ENCODE measurements at places on chromosomes 12 and 14.
A peak's percentile ranks its signal among the peaks of the same experiment; 100 is the strongest.

DNA sequence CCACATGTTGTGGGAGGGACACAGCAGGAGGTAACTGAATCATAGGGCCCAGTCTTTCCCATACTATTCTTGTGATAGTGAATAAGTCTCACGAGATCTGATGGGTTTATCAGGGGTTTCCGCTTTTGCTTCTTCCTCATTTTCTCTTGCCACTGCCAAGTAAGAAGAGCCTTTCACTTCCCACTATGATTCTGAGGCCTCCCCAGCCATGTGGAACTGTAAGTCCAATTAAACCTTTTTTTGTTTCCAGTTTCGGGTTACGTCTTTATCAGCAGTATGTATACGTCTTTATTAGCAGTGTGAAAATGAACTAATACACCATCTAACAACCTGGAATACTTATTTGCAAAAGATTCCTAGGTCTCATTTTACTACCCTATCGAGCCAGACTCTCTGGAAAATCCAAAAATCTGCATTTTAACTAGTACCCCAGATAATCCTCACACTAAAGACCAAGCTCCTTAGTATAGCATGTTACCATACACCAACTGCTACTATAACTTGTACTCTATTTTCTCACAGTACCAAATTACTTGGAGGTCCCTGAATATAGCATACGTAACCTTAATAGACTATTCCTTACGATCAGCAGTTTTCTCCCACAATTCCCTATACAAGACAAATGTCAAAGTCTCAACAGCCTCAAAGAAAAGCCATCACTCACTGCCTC lies 11.5 kb downstream of the GTF2A1 start:
- peaks cover 61% of the 10 kb centered on the region for H3K36me3 ChIP-seq
- no peak overlapping the region for H3K27ac ChIP-seq
- DNase-seq = no peak
- no peaks in the 10 kb centered on the region for H3K4me1 ChIP-seq

- peaks cover 18% of the 10 kb centered on the region for H3K4me1 ChIP-seq
- no peaks in the 10 kb centered on the region for H3K27me3 ChIP-seq
- DNase-seq = peak; percentile 73
These were observed 17.3 kb upstream of the TMPRSS12 start for GRCh38 chr12:50825372-50825838.

DNA sequence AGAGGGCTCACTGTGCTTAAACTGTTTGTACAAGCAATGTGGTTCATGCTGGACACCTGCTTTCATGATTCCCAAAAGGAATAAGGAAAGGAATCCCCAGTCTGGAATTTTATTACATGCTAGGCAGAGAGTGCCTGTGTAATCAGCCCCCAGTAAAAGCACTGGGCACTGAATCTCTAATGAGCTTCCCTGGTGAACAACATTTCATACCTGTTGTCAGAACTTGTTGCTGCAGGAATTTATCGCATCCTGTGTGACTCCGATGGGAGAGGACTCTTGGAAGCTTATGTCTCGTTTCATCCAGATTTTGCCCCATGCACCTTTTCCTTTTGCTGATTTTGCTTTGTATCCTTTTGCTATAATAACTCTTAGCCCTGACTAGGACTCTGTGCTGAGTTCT lies 190.2 kb upstream of the HMGA2 start:
- no peaks in the 10 kb centered on the region for H3K27me3 ChIP-seq
- H3K27ac ChIP-seq = peak overlapping the region; percentile 86
- H3K4me3 ChIP-seq = no peak overlapping the region
- no peaks in the 10 kb centered on the region for H3K36me3 ChIP-seq
- DNase-seq = peak; percentile 57

DNA sequence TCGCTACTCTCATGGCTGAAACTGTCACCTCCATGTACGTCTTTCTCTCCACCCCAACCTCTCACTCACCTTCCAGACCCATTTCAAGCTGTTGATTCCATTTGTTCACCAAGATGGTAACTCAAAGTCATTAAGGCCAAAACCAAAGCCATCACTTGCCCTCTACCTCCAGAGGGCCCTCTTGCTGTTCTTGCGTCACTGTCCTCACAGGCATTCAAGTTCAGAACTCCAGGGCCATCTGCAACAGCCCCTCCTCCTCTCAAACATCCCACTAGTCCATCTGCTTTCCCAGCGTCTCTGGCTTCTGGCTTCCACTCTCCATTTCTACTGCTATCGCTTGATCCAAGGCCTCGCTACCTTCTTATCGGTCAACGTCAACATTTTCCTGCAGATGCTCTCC lies 74.5 kb downstream of the VWF start:
- no peak overlapping the region for H3K27ac ChIP-seq
- peaks cover 11% of the 10 kb centered on the region for H3K4me1 ChIP-seq
- H3K36me3 ChIP-seq = no peaks in the 10 kb centered on the region
- no peak for DNase-seq
- H3K27me3 ChIP-seq = no peaks in the 10 kb centered on the region
- no peak overlapping the region for H3K4me3 ChIP-seq

DNA sequence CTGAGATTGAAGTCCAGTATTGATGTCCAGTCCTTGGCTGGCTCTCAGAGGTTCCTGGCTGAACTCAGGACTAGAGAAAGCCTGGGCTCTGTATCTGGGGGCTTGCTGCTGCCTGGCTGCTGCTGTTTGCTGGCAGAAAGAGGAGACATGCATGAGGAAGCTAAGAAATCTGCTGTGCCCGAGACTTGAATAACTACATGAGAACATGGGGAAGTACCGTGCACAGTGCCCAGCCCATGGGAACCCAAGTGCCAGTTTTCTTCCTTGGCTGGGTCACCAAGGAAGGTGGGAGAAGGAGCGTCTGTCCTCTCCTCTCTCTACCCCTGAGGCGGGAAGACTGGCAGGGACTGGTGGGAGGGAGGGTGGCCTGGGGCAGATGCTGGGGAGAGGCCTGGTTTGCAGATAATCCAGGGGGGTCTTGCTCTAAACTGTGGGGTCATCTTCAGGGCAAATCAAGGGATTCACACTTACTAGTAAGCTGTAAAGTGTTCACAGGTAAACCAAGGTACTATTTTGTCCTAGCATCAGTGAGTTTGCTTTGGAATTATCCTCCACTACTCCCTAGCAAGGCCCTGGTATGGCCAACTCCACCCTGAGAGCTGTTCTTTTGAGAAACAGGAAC lies 13.8 kb upstream of the ZFP36L1 start:
- peaks cover 16% of the 10 kb centered on the region for H3K4me1 ChIP-seq
- H3K27ac ChIP-seq = peak overlapping the region; percentile 84
- H3K27me3 ChIP-seq = no peaks in the 10 kb centered on the region
- H3K4me3 ChIP-seq = no peak overlapping the region

DNA sequence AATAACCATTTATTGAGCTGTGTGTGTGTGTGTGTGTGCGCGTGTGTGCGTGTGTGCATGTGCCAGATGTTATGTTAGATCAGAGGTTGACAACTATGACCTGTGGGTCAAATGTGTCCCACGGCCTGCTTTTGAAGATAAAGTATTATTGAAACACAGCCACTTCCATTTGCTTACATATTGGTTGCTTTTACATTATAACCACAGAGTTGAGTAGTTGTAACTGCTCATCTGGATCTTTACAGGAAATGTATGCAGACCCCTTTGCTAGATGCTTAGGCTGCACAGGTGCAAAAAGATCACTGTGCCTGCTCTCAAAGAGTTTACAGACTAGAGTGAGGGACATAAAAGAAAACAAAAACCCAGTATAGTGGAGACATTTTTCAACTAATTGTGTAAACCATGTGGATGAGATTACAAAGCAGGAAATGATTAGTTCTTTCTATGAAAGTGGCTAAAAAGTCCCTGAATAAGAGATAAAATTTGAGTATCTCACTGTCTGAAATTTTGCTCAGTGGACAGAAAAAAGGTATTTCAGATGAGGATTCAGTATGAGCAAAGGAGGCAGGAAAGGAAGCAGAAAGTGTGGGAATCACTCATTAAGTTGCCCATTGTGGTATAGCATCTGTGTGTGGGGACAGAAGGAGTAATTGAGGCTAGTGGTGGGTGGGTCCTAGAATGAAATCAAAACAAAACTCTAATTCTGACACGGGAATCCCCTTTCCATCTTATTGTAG lies 188.4 kb downstream of the PAH start:
- no peak overlapping the region for H3K27ac ChIP-seq
- no peaks in the 10 kb centered on the region for H3K36me3 ChIP-seq
- no peak overlapping the region for H3K4me3 ChIP-seq
- no peaks in the 10 kb centered on the region for H3K27me3 ChIP-seq
- no peaks in the 10 kb centered on the region for H3K4me1 ChIP-seq

- H3K4me3 ChIP-seq = no peak overlapping the region
- no peak overlapping the region for H3K27ac ChIP-seq
- H3K4me1 ChIP-seq = peaks cover 10% of the 10 kb centered on the region
- peak; percentile 17 for DNase-seq
- no peaks in the 10 kb centered on the region for H3K36me3 ChIP-seq
- H3K27me3 ChIP-seq = no peaks in the 10 kb centered on the region
These were observed 29.4 kb downstream of the ABCC9 start for GRCh38 chr12:21911832-21912231.

DNA sequence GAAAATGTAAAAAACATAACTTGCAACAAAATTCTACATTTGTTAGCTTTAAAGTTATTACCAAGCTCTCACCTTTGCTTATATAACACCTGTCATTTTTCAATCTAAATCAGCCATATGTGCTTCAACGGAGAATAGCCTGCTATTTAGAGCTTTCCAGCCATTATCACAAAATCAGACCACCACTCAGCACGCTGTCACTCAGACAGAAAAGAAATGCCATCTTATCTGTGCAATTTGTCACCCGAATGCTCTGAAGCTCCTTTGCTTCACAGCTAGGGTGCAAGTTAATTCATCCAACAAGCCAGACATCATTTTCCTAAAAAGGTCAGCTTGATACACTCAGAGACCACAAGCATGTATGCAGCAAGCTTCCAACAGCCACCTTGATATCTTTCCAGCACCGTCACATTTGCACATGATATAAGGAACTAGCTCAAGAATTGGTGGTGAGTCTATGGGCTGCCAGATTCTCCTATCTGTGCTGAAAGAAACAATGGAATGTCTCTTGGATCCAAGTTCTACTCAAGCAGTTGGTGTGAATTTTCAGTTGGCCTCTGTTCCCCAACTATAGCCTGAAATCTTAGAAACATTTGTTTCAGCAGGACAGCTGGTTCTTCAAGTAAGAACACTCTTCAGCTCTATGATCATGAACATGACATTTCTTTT lies 20.0 kb upstream of the IFNG-AS1 start:
- no peak overlapping the region for H3K27ac ChIP-seq
- H3K4me3 ChIP-seq = no peak overlapping the region

DNA sequence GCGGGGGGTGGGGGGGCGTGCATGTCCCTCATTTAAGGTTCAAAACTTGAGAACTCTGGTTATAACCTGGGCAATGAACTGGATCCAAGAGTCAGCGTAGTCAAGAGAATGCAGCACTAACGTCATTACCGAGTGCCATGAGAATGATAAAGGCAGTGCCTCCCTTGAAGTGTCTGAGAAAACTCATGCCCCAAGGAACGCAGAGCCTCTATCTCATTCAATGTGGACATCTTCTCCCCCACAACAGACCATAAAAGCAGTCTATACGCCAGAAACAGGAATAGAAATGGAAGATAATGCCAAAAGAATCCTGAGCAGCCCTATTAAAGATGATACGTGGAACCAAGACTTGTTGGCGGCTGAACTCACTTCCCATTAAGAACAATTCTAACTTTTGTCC lies 208.6 kb downstream of the MED13L start:
- peaks cover 4% of the 10 kb centered on the region for H3K36me3 ChIP-seq
- peaks cover 22% of the 10 kb centered on the region for H3K4me1 ChIP-seq
- H3K4me3 ChIP-seq = no peak overlapping the region
- no peak overlapping the region for H3K27ac ChIP-seq

- peaks cover 11% of the 10 kb centered on the region for H3K4me1 ChIP-seq
- no peaks in the 10 kb centered on the region for H3K27me3 ChIP-seq
- H3K4me3 ChIP-seq = no peak overlapping the region
- DNase-seq = no peak
These were observed 18.2 kb downstream of the BICDL1 start for GRCh38 chr12:120007272-120007671.

DNA sequence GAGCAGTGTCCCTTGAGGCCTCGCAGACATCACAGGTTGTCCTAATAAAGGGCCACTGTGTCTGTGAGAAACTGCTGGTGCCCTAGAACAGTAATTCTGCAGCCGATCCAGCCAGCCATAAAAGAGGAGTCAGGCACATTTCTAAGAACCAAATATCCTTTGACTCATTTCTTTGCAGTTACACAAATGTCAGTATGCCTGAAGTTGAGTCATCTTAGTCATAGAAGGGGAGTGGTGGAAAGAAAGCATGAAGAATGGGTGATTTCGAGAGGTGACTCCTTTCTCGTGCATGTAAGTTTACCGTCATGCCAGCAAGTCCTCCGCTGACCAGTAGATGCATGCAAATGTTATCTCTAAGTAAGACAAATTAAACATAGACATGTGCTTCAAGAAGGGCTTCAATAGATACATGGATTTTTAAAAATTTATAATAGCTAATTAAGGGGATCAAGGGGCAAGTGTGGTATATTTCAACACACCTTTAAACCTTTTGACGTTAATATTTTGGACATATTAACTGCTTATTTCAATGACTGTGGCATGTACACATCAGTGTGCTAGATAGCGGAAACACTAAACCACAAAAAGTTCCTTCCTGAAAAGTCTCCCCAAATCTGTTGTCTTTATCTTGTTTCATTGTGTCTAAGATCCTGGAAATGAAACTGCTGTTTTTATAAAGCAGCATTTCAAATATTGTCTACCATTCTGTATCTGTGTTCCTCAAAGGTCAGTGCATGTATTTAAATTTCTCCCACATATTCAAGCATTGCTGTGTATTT lies 497.4 kb downstream of the NPAS3 start:
- peak; percentile 84 for DNase-seq
- H3K36me3 ChIP-seq = no peaks in the 10 kb centered on the region
- peaks cover 13% of the 10 kb centered on the region for H3K4me1 ChIP-seq
- no peaks in the 10 kb centered on the region for H3K27me3 ChIP-seq
- peak overlapping the region; percentile 27 for H3K4me3 ChIP-seq
- peak overlapping the region; percentile 50 for H3K27ac ChIP-seq

DNA sequence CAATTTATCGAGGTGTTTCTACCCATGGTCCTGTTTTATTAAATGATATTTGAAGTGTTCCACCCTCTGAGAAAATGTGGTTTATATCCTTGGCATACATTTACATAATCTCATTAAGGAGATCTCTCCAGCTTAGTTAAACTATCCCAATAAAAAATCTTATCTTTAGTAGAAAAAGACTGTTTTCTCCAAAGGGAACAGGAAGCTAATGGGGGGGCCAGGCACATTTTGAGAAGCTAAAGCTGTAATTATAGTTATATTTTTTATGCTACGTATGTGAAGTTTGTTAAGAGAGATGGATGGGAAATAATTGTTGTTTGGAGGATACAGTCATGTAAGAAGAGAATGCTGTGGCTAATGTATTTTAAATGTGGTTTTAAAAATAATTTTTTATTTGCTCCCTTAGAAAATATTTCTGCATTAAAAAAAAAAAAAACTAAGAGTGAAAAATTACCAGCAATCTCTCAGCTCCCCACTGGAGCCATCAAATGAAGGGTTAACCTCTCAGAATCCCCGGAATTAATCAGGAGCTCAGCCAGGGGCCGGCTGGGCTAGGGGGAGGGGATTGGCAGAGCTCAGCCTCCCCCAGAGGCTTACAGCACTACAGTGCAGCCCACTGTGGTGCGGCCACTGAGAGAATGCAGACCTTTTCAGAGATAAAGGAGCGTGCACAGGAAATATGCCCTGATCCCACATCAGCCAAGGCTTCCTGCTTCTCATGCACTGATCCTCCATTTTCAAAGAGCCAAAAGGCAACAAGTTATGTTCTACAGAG lies 185.8 kb downstream of the EGLN3 start:
- H3K27ac ChIP-seq = no peak overlapping the region
- H3K27me3 ChIP-seq = no peaks in the 10 kb centered on the region
- no peak overlapping the region for H3K4me3 ChIP-seq
- DNase-seq = no peak

- no peak overlapping the region for H3K4me3 ChIP-seq
- no peaks in the 10 kb centered on the region for H3K27me3 ChIP-seq
- no peak for DNase-seq
- H3K27ac ChIP-seq = no peak overlapping the region
These were observed 12.2 kb upstream of the PCED1B start for GRCh38 chr12:47067176-47067575.
